ENCODE measurements at places on chromosomes 6 and 20.

DNA sequence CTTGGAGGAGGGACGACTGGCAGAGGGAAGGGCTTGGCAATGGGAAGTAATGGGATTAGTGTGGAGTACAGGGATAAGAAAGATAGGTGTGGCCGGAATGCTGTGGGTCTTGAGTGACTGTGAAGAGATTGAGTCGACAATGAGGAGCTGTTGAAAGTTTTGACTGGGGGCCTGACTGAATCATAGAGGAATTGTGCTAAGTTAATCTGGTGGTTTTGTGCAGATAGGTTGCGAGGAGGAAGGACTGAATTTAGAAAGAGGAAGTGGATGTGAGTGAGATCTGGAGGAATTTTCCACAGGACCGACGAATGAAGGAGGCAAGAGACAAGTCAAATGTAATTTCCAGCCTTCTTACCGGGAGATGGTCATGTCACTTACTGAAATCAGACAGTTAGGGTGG is 143.9 kb upstream of the RALGAPA2 start:
- no peak for DNase-seq

GRCh38 chr20:58661598-58662473 is 10.8 kb downstream of the STX16 start:
- DNase-seq, result no peak

GRCh38 chr6:87656857-87657256 is 45.2 kb downstream of the AKIRIN2 start:
- no peak for DNase-seq

DNA sequence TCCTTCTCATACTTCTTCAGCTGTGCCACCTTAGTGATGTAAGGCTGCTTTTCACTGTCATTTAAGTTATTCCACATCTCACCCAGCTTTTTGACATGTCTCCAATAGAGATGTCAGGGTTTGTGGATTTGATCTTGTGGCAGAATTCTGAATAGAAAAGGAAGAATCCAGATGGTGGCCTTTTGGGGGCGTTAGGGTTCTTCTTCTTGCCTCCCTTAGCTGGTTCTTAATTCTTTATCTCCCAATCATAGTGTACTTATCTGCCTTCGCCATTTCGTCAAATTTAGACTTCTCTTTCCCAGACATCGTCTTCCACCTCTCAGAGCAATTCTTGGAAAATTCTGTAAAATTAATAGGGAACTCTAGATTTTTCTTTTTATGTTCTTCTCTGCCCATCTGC is 422.9 kb downstream of the GJA1 start:
- no peak for DNase-seq

- DNase-seq, result no peak
Measured at GRCh38 chr6:142848976-142849375, 96.0 kb downstream of the HIVEP2 start.

DNA sequence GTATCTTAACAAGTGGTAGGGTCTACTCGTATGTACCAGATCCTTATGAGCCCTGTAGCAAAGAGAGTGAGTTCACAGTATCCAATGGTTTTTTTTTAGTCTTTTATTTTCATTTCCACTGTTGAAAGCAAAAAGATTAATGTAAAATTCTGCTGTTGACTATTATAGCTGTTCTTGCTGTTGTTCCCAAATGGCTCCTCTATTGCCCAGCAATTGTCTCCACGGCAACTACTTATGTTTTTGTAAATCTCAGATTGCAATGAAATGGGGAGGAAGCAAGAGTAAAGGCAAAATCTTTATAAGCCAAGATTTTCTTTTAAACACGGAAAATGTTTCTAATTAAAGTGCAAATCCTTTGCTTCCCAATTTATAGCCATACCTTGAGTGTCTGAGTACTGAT is 406.1 kb downstream of the EPM2A start:
- no peak for DNase-seq

DNA sequence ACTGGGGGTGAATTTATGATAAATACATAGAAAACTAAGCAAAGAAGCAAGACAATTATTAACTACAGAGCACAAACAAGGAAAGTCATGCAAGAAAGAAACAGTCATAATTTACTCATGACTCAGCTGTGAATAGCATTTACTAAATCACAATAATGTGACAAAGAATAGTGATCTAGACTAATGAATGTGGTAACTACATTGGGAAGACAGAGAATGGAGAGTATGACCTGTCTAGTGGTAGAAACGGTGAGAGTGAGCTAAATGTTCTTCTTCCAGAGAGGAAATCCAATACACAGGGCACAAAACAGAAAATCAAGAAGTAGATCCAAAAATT is 153.5 kb upstream of the DST start:
- DNase-seq, result no peak

- no peak for DNase-seq
Measured at GRCh38 chr20:36028106-36028808, 59.9 kb downstream of the CNBD2 start.

DNA sequence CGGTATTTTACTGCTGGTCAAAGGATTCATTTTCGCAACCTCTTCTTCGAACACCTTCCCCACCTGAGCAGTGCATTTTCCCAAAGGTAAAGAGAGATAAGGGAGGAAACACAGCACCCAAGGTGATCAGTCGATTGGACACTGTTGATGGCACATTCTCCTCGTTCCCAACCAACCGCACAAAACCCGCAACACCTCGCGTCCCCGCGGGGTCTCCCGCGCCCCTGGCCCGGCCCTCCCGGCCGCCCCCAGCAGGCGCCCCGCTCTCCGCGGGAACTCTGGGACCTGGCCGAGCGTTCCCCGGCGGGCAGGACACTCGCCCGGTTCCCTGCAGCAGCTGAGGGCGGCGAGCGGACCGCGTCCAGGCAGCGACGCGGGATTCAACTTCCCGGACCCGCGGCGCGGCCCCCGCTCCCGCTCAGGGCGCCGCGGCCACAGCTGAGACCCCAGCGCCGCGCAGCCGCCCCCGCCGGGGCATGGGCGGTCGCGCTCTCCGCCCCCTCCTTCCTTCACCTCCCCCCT is 506 bp downstream of the RGS17 start:
- DNase-seq, result no peak

- no peak for DNase-seq
Measured at GRCh38 chr6:44856479-44856878, 469.0 kb downstream of the CDC5L start.

DNA sequence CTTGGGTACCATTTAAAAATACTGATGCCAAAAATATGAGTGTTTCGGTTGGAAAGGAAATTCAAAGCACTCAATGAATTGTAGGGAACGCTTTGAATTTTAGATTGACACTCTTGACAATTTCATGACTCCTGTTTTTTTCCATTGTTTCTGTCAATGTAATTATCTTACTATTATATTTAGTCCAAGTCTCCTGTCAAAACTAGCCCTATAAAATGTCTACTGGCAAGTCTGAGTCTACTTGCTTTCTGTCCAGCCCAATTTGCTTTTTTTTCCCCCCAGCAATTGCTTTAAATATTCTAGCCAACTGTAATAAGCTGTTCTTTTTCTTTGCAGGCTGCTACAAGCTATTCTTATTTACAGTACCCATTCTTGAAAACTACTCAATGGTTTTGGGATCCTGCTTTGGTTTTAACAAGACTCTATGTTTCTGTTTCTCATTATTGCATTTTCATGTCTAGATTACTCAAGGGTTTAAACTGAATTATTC is 1103.9 kb upstream of the GJE1 start:
- no peak for DNase-seq

DNA sequence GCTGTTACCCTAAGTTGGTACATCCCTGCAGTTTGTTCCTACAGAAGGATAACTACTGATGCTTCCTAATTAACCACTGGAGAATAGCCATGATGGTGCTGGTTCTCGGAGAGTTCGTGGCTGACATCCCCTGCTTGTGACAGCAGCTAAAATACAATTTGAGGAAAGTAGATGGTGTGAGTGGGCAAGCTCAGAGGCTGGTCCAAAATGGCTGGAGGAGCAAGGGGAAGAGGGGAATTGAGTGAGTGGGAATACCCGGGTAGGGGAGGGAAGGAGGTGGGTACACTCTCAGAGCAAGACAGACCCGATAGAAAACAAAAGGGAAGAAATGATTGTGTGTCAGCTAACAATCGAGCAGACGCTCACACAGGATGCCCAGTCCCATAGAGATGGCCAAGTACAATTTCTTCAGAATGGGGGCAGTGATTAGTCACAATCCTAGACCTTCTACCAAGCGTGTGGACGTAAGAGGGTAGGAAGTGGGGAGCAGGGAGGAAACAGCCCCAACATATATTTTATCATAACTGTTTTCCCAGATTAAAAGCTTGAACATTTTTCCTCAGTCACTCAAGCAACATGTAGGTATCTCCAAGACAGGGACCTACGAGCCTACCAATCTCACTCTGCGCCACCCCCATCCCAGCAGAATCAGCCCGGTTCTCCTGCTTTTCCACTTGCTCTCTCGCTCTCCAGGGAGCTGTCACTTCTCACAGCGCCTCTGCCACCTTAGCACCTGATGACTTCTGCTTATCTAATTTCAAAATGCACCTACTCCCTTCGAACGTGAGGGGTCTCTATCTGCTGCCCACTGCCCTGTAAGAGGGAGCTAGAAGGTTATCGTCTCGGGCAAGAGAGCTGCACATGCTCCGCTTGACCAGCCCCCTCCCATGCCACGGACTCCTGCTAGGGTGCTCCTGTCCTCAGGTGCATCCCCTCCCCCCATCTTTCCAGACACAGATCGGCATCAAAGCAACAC is 26.2 kb downstream of the RIPOR2 start:
- DNase-seq, result no peak

DNA sequence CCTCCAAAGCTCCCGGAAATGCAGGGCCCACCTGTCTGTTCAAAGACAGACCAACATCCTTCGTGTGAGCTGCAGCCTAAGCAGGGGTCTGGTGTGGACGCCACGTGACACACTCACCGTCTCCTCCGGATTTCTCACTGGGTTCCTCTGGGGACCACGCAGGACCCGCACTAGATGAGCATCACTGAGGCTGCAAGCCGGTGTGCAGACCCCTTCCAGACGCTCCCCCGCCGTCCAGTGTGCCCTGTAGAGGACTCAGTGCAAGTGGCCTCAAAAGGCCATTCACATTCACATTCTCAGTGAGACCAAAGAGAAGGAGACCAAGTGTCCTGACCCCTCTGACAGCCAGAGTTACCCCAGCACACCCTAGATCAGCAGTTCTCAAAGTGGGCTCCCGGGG is 91.2 kb upstream of the QKI start:
- no peak for DNase-seq

GRCh38 chr20:12575352-12576095 is 433.2 kb upstream of the SPTLC3 start:
- DNase-seq, result no peak

DNA sequence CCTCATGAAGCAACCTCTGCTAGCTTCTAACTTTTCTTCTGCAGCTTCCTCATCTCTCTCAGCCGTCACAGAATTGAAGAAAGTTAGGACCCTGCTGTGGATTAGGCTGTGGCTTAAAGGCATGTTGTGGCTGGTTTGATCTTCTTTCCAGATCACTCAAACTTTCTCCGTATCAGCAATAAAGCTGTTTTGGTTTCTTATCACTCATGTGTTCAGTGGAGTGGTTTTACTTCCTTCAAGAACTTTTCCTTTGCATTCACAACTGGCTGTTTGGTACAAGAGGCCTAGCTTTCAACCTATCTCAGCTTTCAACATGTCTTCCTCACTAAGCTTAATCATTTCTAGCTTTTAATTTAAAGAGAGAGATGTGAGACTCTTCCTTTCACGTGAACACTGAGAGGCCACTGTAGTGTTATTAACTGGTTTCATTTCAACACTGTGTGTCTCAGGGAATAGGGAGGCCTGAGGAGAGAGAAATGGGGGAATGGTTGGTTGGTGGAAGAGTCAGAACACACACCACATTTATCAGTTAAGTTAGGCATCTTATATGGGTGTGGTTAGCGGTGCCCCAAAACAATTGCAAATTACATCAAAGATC is 17.2 kb downstream of the ZSCAN23 start:
- DNase-seq, result no peak

DNA sequence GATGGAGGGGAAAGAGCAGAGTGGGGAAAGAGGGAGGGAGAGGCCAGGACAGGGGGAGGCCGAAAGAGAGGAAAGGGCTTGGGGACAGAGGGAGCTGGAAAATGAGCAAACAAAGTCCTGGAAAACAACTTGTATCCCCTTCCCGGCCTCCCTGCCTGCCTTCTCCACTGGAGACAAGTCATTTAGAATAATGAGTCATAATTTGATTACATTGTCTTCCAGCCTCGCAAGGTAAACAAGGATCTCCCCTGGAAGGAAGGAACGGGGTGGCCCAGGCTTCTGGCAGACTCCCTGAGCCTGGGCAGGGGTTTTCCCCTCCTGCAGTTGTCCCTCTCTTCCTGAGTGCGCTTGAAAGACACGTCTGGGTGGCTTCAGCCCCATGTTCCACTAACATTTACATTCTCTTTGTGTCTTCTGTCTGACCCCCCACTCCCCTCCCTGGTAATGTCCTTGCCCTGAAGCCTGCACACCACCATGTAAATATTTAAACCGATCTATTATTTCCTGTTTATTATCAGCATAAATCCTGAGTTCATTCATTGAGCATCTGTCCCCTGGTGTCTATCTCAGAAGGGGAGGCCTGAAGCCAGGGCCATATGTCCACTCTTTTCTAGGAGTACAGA is 12.1 kb upstream of the MRPS18A start:
- DNase-seq, result no peak

DNA sequence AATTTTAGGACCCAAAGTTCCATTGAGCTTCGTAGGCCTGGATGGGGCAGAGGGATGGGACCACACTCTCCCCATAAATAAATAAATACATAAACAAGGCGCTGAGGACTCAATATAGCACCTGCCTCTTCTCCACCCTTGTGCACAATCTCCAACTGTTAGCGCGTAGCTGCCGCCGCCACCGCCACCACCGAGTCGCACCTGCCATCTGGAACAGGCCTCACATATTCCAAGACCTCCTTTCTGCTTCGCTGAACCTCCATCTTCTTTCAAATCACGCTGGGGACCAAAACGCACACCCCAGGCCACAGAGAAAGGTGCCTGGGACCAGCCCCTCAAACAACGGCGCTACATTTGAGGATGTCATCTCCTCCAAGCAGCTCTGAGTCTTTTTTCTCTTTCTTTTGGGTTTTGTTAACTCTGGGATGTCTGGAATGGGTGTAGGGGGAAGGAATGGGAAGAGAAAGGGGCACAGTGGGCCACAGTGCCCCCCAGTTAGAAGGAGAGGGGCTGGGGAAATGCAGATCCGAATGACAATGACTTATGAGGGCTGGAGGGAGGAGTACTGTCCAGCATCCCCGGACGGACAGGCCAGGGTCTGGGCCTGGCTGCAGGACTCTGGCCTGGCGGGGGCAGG is 49.7 kb downstream of the NOL4L start:
- DNase-seq, result peak; percentile 82

GRCh38 chr20:23007886-23008655 is 27.0 kb upstream of the SSTR4 start:
- DNase-seq, result no peak

Data from NCI-H1417 treated with DMSO at 0.1 percent for 48 hours (cell line).